ENCODE measurements at places on chromosomes 6 and 20.

DNA sequence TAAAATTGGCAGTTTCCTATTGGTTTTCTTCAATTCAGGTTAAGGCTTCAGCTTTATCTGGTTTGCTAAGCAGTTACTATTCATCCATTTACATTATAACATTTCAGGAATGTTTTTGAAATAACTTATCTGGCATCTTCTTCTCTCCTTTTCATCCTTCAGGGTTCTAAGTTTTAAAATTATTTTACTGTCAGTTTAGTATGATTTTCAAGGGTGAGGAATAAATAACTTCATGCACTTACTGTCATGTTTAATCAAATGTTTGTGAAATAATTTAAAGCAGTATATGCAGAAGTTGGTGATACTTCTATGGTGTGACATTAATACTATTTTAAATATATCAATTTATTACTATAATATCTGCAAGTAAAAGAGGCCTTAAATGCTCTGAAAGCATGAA, 338.1 kb upstream of the MMS22L start:
- H3K4me1 ChIP-seq: no peaks in the 10 kb centered on the region
- H3K36me3 ChIP-seq: no peaks in the 10 kb centered on the region

DNA sequence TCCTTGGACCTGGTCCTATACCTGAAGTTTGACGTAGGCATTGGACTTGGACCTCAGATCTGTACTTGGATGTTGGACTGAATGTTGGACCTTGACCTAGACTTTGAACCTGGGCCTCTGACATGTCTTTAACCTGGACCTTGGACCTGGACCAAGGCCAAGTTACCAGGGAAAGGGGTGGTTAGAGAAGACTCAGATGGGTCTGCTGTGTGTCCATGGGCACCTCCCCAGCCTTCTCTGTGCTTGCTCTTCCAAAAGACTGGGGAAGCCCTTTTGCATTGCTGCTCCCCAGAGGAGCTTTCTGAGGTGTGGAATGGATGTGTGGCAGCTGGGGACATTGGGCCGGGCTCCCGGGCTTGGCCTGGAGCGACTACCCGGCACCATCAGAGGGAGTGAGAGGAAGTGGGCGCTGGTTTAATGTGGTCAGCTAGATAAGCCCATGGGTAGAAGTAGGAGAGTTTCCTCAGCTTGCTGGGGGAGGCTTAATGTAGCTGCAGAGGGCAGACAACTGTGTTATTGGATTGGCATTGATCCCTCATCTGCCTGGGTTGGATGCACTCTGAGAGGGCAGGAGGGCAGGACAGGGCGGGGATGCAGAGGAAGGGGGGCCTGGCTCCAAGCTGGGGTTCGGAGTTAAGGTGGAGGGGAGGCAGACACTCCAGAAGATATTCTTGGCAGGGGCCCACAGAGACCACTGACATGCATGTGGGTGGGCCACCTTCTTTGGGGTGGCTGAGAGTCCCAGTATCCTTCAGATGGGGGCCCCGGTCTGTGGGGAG, 4.2 kb downstream of the SCRT2 start:
- no peak overlapping the region for H3K4me3 ChIP-seq
- H3K4me1 ChIP-seq: peaks cover 11% of the 10 kb centered on the region
- DNase-seq: no peak
- peaks cover 94% of the 10 kb centered on the region for H3K27me3 ChIP-seq
- H3K27ac ChIP-seq: no peak overlapping the region

GRCh38 chr6:132361101-132361500, 40.2 kb downstream of the MOXD1 start:
- no peaks in the 10 kb centered on the region for H3K27me3 ChIP-seq
- peaks cover 2% of the 10 kb centered on the region for H3K4me1 ChIP-seq
- H3K27ac ChIP-seq: no peak overlapping the region

DNA sequence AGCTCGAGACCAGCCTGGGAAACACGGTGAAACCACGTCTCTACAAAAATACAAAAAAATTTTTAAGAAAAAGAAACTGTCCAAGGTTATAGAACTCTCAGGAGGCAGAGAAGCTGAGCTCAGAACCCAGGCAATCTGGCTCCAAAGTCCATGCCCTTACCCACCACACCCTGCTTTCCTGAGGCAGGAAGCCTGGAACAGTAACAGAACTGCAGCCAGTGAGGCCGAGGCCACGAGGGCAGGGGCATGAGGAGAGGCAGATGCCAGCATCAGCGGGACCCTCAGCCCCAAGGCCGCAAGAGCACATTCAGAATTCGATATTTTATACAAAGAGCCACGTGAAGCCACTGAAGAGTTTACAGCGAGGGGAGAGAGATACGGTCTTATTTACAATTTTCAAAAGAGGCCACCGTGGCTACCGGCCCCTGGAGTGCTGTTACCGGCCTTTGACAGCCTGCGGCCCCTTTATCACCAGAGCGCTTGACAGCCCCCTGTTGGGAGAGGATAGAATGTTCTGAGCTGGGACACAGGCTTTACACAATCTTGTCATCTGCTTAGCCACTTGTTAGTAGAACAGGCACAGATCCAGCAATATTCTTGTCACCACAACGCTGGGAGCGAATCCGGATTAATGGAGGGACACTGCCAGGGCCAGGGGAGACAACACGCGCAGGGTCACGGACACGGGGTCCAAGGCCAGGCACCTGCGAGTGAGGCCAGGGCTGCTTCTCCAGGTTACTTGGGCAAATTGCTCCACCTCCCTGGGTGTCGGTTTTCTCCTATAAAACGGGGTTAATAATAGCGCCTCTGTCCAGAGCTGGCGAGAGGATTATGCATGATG, 5.6 kb downstream of the SPATA2 start:
- no peaks in the 10 kb centered on the region for H3K27me3 ChIP-seq
- no peak overlapping the region for H3K4me3 ChIP-seq
- DNase-seq: no peak

GRCh38 chr6:34981951-34982350, 92.9 kb downstream of the ANKS1A start:
- no peak overlapping the region for H3K27ac ChIP-seq
- no peaks in the 10 kb centered on the region for H3K4me1 ChIP-seq
- no peaks in the 10 kb centered on the region for H3K36me3 ChIP-seq
- no peak for DNase-seq
- no peaks in the 10 kb centered on the region for H3K27me3 ChIP-seq

DNA sequence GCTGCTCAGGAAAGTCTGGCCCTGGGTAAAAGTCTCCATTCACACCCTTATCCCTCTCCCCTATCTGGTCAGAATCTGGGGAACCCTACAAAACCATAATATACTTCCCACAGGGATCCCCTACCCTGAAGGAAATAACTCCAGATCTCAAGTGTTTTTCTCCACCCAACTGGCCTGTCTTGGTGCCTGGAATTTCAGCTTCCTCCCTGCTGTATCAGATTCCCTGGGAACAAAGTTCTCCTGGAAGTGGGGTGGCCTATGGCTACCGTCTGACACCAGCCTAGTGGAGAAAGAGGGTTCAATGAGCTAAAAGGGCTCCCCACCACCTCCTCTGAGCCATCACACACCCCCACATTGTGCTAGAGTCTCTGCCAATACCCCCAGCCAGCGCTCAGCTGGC, 15.0 kb downstream of the HSPA12B start:
- no peak overlapping the region for H3K27ac ChIP-seq
- H3K27me3 ChIP-seq: peaks cover 57% of the 10 kb centered on the region
- no peaks in the 10 kb centered on the region for H3K36me3 ChIP-seq

DNA sequence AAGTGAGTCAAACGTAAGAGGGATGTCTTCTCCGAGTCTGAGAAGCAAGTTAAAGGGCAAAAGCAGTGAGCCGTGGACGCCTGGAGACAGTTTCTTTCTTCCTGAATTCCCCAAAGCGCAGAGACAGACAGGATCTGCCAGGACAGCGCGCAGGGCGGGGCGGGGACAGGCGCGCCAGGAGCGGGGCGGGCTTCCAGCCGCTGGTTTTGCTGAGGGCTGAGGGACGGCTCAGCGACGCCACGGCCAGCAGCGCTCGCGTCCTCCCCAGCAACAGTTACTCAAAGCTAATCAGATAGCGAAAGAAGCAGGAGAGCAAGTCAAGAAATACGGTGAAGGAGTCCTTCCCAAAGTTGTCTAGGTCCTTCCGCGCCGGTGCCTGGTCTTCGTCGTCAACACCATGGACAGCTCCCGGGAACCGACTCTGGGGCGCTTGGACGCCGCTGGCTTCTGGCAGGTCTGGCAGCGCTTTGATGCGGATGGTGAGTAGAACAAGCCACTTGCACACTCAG, at the start of gene SCGN:
TSS of gene SCGN (plus strand) at position 209 of the 509 bp plus-strand sequence. CDS start at position 398, 189 bp downstream.
- no peaks in the 10 kb centered on the region for H3K36me3 ChIP-seq
- no peaks in the 10 kb centered on the region for H3K4me1 ChIP-seq
- H3K4me3 ChIP-seq: no peak within 1 kb of the TSS
- peak; percentile 74 for DNase-seq

DNA sequence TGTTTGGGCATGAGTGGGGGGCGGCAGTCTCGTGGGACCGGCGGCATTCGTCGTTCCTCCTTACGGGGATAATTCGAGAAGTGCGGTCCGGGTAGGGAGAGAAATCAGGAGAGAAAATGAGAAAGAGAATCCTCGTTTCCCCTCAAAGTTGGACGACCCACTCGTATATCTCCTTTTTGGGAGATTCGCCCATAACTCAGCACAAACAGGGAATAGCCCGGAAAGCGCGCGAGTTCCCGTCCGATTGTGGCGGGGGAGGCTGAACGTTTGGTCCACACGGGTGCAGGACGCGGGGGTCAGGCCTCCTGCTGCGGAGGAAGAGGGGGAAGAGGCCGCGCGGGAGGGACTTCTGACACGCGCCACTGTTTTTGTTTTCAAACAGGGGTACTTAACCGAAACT, 42.4 kb downstream of the POPDC3 start:
- peaks cover 11% of the 10 kb centered on the region for H3K4me1 ChIP-seq
- peaks cover 2% of the 10 kb centered on the region for H3K36me3 ChIP-seq
- H3K27ac ChIP-seq: no peak overlapping the region
- DNase-seq: no peak
- peaks cover 41% of the 10 kb centered on the region for H3K27me3 ChIP-seq

DNA sequence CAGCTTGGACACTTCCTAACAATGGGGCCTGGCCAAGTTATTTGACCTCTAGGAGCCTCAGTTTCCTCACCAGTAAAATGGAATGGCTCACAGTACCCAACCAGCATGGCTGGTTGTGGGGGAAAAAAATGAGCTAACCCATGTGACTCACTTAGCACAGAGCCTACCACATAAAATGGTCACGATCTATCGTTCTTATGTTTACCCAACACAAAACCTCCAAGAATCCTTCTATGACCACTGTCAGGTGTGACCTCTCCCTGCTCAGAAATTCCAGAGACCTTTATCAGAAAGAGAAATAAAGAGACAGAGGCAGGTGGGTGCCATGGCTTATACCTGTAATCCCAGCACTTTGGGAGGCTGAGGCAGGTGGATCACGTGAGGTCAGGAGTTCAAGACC, 39.4 kb downstream of the BPIFB1 start:
- peaks cover 44% of the 10 kb centered on the region for H3K27me3 ChIP-seq
- H3K4me3 ChIP-seq: no peak overlapping the region
- DNase-seq: no peak
- no peak overlapping the region for H3K27ac ChIP-seq
- H3K4me1 ChIP-seq: no peaks in the 10 kb centered on the region

GRCh38 chr6:21741221-21742109, 147.9 kb downstream of the SOX4 start:
- no peaks in the 10 kb centered on the region for H3K27me3 ChIP-seq
- H3K4me3 ChIP-seq: no peak overlapping the region
- no peak for DNase-seq
- no peak overlapping the region for H3K27ac ChIP-seq
- no peaks in the 10 kb centered on the region for H3K4me1 ChIP-seq

GRCh38 chr6:162190981-162191380, 536.6 kb downstream of the PRKN start:
- no peaks in the 10 kb centered on the region for H3K36me3 ChIP-seq
- no peaks in the 10 kb centered on the region for H3K27me3 ChIP-seq
- no peaks in the 10 kb centered on the region for H3K4me1 ChIP-seq
- DNase-seq: no peak
- no peak overlapping the region for H3K27ac ChIP-seq
- no peak overlapping the region for H3K4me3 ChIP-seq

DNA sequence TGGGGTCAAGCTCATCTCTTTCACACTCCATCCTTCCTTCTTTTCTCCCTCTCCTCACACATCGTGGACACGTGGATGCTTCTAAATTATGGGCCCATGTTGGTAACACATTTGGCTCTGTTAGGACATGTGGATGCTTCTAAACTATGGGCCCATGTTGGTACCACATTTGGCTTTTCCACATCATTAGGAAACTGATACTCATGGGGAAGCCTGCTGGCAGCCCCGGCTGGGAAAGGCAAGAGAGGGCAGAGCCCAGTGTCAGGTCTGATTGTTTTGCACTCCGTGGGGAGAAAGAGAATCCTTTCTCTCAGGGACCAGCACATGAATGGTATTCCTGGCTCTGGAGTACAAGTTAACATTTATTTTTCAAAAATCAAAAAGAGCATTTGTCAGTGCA, 4.0 kb upstream of the CST1 start:
- H3K27ac ChIP-seq: no peak overlapping the region
- H3K27me3 ChIP-seq: no peaks in the 10 kb centered on the region
- H3K4me3 ChIP-seq: no peak overlapping the region
- H3K36me3 ChIP-seq: no peaks in the 10 kb centered on the region
- H3K4me1 ChIP-seq: no peaks in the 10 kb centered on the region

DNA sequence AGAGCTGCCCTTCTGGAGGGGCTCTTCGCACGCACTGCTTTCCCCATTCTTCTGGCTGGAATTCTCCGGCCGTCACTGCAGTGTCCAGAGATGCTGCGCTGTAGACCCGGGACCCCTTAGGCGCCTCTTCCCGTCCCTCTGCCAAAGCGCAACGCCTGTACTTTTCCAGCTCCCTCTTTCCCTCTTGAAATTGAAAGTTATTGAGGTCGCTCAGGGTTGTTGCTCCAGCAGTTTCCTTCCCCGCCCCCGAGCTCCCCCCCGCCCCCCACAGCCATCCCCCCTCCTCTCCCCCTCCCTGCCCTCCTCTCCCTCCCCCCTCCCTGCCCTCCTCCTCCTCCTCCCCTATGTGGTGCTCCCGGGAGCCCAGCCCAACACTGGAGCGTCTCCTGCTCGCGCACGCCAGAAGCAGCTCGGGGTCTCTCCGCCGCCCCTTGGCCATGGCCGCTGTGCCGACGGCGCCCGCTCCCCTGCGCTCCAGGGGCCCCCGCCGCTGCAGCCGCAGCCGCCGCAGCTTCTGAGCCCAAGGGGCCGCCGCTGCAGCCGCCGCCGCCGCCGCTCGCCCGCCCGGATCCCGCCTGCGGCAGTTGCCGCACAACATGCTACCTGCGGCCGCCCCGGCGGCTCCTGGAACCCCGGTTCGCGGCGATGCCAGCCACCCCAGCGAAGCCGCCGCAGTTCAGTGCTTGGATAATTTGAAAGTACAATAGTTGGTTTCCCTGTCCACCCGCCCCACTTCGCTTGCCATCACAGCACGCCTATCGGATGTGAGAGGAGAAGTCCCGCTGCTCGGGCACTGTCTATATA, at the start of gene RSPO3:
TSS of gene RSPO3 (plus strand) at position 374 of the 804 bp plus-strand sequence. CDS start 522 bp downstream, outside the sequence.
- H3K36me3 ChIP-seq: no peaks in the 10 kb centered on the region
- peaks cover 21% of the 10 kb centered on the region for H3K4me1 ChIP-seq
- H3K27ac ChIP-seq: no peak within 1 kb of the TSS
- H3K27me3 ChIP-seq: peaks cover 61% of the 10 kb centered on the region

Measured in activated naive CD4-positive, alpha-beta T cell treated with anti-CD3 and anti-CD28 coated beads, Interleukin-2, amount 10 ng/mL, durations not matched to agents 7 days and 5 days (primary cell).